Caco-2 (cell line): ENCODE measurements at places on chromosomes 4 and X. TPM values are rescaled to one million over a fixed set of nuclear protein-coding genes. Genes with fewer than 3 reads are reported as not detected.

- DNase-seq: no peak
Measured at GRCh38 chrX:43423876-43424275, 232.2 kb upstream of the MAOA start.

- DNase-seq: no peak
Measured at GRCh38 chr4:157655096-157655809, 434.7 kb downstream of the GRIA2 start.

GRCh38 chr4:25795566-25796454, 67.0 kb downstream of the SEL1L3 start:
- no peak for DNase-seq

DNA sequence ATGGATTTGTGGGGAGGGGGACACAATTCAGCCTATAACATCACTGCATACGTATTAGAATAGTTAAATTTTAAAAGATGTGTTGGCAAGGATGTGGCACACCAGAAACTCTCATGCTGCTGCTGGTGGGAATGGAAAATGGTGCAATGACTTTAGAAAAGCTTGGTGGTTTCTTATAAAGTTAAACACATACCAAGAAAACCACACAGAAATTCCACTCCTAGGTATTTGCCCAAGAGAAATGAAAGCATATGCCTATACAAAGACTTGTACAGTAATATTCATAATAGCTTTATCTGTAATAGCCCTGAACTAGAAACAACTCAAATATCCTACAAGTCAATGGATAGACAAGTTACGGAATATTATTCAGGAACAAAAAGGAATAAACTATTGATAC, 71.3 kb upstream of the PDHA1 start:
- no peak for DNase-seq

GRCh38 chr4:139015948-139016471, 429 bp downstream of the NOCT start:
- peak; percentile 48 for DNase-seq

DNA sequence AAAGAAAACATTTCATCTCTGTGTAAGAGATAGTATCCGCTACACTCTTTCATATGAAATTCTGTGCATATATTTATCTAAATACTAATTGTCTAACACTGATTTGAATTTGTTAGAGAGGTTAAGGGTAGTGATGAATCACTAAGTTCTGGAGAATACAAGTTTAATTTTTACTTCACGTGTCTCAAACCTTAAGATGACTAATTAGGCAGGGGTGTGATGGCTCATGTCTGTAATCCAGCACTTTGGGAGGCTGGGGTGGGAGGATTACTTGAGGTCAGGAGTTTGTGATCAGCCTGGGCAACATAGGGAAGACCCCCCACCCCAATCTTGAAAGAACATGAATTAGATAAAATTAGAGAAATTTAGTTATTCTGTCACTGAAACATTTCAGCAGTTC, 2241.9 kb downstream of the PCDH7 start:
- DNase-seq: no peak

- DNase-seq: no peak
Measured at GRCh38 chrX:20488473-20488872, 221.8 kb upstream of the RPS6KA3 start.

GRCh38 chr4:85368240-85368639, 106.7 kb upstream of the ARHGAP24 start:
- no peak for DNase-seq

DNA sequence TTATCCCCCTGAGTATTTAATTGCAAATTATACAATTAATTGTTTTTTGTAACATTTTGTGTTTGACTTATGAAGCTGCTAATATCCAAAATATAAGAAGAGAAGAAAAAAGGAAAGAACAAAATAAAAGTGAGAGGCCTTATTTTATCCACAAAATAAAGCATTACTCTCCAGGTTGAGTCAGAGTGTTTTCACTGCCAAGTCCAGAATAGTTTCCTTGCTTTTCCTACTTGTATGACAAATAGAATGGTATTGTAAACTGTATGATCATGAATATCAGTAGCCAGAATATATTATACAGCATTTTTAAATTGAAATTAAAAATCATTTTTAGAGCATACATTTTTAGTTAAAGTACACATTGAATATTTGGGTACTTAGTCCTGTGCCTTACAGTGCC, 237.8 kb downstream of the NDST4 start:
- DNase-seq: no peak

- DNase-seq: no peak
Measured at GRCh38 chrX:1453395-1453783, 680 bp upstream of the ASMTL start.

- DNase-seq: no peak
Measured at GRCh38 chrX:25531096-25531495, 515.3 kb upstream of the ARX start.

GRCh38 chr4:39235021-39235420, 52.7 kb downstream of the WDR19 start:
- no peak for DNase-seq

DNA sequence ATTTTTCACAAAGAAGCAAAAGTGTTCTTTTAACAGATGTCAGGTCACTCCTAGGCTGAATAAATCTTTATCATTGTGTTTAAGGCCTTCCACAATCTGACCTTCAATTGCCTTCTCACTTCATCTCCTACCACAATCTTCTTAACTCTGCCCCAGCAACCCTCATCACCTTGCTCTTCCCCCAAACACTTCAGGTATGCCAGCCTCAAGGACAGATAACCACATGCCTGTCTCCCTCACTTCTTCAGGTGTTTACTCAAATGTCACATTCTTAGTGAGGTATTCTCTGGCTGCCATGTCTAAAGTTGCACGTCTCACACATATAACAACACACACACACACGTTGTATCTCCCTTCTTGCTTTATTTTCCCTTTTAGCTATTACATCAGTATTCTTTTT, 146.5 kb downstream of the ANKRD50 start:
- no peak for DNase-seq

DNA sequence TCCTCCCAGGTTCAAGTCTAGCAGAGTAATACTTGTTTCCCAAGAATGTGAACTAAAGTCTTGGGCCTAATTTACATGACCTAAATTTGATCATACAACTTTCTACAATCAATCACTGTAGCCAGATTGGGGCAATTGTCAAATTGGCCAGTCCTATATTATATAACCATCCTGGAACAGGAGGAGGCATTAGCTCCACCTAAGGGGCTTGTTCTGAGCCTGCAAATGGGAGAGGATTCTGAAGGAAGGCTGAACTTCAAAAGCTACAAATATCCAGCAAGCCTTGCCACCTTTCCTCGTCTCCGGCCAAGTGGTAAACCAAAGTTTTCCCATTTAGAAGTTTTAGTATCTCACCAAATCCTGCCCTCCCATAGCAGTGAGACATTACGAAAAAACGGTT, 1289.6 kb upstream of the TENM3 start:
- DNase-seq: peak; percentile 30

DNA sequence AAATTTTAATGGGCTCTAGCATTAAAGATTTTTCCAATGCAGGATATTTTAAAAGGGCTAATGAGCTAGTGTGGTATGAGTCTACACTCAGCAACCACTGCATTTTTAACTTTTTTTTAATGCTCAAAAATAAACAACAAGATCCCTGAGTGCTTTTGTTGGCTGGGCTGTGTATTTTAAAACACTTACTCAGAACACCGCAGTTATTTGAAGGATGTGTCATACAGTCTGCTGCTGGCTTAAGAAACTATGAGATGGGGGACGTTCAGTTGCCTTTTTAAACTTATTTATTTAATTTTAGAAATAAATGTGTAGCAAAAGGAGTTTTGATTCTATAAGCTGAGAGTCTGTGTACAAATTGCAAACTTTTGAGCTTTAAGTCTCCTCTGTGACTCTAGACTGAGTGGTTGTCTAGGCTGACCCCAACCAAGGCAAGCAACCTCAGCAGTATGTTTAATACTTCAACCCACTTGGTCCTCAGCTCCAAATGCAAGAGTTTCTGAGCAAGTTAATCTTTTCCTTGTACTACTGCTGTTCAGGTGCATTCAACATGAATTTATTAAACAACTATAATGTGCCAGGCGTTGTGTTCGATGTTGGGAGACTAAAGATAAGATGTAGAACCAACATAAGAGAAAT, 278.6 kb upstream of the DIPK2B start:
- DNase-seq: no peak

DNA sequence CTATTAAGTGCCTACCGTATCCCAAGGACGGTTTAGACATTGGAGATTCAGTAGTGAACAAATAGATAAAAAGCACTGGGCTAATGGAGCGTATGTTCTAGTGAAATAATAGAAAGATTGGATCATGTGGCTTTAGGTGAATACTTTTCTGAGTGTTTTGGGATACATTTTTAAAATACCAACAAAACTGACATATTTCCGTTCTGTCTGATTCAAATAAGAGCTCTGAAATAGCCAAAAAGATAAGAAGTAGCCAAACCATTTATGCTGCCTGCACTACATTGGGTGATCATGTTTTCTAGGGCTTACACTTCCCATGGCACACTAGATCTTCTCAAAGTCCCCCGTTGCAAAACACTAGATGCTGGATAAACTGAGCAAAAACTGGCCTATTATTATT, 14.2 kb downstream of the IGFBP7 start:
- DNase-seq: no peak

DNA sequence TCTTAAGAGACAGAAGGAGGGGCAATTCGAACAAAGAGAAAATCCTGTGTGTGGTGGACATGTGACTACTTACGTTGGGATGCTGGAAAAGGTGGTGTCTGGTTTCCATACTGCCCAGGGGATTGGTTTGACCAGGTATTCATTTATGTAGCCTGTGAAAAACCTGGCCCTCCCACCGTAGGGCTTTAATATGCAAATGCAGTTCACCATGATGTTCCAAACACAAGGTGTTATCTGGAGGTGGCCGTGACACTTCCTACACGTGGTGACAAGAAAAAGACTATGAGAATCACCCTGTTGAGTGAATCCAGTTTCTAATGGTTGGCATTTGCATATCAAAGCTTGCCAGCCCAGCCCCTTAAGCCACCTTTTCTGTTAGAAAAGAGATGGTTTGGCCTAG, 27.9 kb downstream of the UGT2B4 start:
- DNase-seq: no peak

GRCh38 chrX:43956034-43956433, 17.2 kb downstream of the NDP start:
- DNase-seq: no peak

- DNase-seq: peak; percentile 72
Measured at GRCh38 chrX:40013266-40014195, 84.2 kb downstream of the BCOR start.

- no peak for DNase-seq
Measured at GRCh38 chr4:168131196-168131595, 38.9 kb downstream of the ANXA10 start.

GRCh38 chrX:23756165-23756564, 13.1 kb upstream of the ACOT9 start:
- peak; percentile 63 for DNase-seq

DNA sequence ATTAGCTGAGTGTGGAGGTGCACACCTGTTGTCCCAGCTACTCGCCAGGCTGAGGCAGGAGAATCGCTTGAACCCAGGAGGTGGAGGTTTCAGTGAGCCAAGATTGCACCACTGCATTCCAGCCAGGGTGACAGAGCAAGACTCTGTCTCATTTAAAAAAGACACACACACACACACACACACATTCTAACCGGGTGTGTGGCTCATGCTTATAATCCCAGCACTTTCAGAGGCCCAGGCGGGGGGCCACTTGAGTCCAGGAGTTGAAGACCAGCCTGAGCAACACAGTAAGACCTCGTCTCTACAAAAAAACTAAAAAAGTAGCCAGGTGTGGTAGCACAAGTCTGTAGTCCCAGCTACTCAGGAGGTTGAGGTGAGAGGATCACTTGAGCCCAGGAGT, 152.3 kb downstream of the LRBA start:
- DNase-seq: no peak

DNA sequence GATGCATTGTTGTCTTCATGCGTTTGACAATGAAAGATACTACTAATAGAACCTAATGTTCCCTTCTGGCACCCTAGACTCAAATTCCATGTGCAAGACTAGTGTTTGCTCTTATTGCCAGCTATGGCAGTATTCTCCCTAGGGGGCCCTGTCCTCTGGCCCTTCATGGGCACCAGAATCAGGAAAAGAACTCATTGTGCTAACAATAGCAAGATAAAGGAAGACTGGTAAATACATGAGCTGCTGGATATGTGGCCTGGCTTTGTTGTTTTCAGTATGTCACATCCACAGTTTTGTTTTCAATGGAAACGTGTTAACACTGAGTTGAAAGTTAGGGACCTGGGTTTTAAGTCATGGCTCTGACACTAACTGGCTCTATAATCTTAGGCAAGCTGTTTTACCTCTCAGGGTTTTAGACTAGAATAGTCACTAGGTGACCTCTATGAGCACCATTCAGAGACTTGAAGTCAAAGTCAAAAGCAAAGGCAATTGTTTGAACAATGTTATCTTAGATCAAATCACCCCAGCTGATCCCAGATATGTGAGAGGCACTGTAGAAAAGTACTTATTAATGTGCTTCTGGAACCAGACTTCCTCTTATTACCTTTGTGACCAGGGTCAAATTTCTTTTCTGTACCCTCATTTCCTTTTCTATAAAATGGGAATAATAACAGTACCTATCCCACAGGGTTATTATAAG, 253.7 kb upstream of the DIAPH2 start:
- DNase-seq: no peak

- no peak for DNase-seq
Measured at GRCh38 chrX:24920769-24921168, 95.0 kb downstream of the ARX start.

DNA sequence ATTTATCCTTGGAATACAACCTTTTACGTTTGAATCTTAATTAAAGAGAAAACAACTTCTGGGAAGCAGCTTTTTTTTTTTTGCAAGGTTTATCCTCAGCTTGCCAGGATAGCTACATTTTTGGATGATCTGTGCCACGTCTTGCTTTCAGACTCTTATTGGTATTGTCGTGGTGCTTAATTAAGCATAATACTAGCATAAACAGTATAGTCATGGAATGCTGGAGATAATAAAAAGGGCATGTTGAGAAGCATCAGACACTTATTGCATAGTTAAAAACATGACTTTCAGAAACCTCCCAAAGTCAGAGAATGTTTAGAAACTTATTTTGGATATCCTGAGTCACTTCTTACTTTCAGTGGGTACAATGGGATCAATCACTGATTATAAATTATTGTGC, 77.0 kb downstream of the PALLD start:
- no peak for DNase-seq

Gene USP51
- total RNA-seq: 1.2 and 1.8 TPM in 2 replicates

Gene PABPC1L2A
- total RNA-seq: not detected in 2 replicates

Gene ADGRG4
- not detected in 2 replicates for total RNA-seq

Gene PDGFC
- 9.5 and 12.3 TPM in 2 replicates for total RNA-seq

Gene HELT
- not detected in 2 replicates for total RNA-seq

Gene DRP2
- 0.09 and 0.14 TPM in 2 replicates for total RNA-seq

Gene FAM47A
- not detected in 2 replicates for total RNA-seq

Gene RTL3
- total RNA-seq: not detected in 2 replicates
